Activated CD4-positive, alpha-beta T cell treated with anti-CD3 and anti-CD28 coated beads, Interleukin-2, Interleukin-4, amounts not matched to agents 100 ng/mL and 50 ng/mL, durations not matched to agents 16 hours and 8 hours (primary cell): ENCODE measurements at places on chromosomes 5 and 9.

GRCh38 chr9:93037476-93037971 is 21.0 kb upstream of the SUSD3 start:
- no peak for DNase-seq

DNA sequence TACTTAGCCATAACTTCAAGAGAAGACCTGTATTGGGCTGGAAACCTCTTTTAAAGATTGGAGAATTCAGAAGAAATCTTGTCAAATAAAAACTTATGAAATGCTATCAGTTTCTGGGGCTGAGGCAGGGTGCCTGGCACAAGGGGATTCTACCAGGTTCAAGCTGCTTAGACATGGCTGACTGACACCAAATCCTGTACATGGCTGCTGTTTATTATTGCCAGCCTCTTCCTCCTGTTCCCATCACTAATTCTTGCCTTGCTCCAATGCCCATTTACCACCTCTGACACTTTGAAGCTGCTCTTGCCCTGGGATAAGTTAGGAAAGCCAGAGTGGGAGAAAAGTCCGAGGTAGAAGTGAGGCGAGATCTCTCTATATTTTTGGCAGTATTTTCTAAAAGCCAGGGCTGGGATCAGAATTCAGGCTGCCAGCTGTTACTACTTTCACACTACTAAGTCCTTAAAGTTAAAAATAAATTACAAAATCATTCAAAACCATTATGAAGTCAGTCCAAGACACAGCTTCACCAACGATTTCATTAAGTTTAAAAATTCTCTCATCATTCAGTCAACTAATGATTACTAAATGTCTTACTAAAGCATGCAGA is 66.3 kb upstream of the TNFAIP8 start:
- no peak for DNase-seq

DNA sequence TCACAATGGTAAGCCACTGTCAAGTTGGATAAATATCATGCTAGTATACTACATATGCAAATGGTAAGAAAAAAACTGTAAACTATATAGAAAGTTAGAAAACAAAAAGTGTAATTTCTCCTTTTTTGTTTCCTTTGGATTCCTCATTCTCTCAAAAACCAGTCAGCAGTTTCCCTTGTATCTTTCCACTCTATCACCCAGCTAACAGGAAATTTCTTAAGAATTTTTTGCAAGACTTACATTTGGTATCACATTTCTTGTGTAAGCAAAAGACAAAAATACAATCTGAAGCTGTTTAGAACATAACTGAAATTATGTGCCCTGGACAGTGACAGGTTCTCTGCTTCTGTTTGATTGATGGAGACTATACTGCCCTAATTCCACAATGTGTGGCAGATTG is 25.2 kb upstream of the MSH3 start:
- no peak for DNase-seq

DNA sequence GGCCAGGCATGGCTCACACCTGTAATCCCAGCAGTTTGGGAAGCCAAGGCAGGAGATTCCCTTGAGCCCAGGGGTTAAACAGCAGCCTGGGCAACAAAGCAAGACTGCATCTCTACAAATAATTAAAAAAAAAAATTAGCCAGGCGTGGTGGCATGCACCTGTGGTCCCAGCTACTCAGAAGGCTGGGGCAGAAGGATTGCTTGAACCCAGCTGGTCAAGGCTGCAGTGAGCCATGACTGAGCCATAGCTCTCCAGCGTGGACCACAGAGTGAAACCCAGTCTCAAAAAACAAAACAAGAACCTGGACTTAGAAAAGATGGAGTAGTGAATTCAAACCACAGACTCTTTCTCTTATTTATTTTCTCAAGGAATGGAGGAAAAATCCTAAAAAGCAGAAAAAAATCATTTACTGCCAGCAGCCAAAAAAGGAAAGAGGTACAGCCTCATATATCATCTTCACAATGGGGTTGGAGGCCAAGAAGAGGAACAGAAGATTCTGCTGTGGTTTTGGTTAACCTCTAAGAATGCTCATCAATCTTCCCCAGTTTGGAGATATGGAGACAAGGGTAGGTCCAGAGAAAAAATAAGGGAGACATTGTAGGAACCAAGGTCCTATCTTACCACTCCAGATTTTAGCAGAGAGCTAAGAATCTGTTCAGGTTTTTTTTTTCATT is 40.0 kb upstream of the MYO10 start:
- DNase-seq, result no peak

DNA sequence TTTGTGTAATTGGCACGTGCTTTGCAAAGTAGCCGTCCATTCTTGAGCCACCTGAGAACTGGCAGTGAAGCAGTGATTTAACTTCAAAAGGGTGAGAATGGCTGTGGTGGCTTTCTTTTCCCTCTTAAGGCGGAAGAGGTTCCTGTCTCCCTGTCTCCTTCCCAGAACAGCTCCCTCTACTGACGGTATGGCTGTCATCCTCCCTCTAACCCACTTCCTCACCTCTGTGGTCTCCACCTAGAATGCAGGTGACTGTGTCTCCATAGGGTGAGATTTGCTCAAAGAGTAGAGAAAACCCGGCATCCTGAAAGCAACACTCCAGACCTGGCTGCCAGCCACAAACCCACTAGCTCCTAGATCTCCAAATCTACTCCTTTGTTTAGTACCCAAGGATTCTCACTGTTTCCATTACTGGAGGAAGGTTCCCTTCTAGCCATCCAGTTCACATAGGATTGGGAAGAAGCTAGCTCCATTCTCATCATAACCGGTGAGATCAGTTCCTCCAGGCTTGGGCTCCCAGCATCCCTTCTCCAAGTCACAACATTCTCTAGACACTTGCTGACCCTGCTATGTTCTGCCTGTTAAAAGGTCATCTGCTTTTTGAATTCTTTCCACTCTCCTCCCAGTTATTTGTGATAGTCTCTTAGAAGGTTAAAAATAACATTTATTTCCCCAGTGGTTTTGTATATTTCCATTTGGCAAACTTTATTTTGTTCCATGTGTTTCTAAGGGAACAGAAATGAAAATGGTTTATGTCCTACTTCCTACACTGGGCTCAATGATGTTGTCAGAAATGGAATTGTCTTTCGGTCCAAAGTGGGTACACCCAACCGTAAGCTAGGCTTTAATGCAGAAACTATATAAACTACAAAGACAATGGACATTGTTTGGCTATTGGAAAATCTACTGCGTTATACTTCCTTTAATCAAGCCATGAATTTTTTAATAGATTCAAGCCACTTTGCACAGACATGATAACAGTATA is 269.4 kb downstream of the CWC27 start:
- DNase-seq, result no peak

- no peak for DNase-seq
Observed at GRCh38 chr9:121754655-121755436, 103.4 kb downstream of the DAB2IP start.

DNA sequence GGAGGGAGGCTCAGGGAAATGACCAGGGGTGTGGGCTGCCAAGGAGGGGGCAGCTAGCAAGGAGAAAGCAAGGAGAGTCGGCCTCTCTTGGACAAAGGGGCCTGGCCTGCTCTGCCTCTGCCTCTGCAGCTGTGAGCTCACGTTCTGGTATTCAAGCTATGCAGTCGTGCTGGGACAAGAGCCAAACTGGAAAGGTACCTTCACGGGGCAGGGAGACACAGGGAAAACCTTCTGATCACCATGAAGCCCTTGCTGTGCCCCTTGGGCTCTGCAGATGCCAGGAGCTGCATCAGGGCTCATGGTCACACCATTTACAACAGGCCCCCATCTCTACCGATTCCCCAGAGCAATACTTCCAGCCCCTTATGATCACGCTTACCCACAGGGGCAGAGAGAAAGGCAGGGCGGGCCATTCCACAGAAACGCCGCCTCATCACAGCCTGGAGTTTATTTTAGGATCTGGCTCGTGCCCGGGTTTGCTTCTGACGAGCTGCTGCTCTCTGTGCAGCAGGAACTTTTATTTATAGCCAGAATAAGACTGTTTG is 63.2 kb downstream of the PRRT1B start:
- DNase-seq, result no peak

DNA sequence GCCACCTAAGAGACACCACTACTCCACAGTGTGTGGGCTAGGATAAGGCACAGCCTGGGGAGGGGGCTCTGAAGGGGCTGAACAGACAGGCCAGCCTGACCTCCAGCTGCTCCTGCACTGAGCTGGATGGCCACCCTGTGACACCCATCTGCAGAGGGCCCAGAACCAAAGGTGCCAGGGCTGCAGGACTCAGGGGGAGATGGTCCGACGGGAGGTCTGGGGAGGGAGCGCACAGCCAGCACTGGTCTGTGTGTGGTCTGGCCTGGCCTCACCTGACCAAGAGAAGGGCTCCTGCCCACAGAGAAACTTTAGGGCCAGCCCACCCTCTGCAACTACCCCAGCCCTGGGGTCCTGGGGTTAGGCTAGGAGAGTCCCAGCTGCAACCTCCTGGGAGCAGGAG is 789 bp downstream of the LTC4S start:
- DNase-seq, result no peak

DNA sequence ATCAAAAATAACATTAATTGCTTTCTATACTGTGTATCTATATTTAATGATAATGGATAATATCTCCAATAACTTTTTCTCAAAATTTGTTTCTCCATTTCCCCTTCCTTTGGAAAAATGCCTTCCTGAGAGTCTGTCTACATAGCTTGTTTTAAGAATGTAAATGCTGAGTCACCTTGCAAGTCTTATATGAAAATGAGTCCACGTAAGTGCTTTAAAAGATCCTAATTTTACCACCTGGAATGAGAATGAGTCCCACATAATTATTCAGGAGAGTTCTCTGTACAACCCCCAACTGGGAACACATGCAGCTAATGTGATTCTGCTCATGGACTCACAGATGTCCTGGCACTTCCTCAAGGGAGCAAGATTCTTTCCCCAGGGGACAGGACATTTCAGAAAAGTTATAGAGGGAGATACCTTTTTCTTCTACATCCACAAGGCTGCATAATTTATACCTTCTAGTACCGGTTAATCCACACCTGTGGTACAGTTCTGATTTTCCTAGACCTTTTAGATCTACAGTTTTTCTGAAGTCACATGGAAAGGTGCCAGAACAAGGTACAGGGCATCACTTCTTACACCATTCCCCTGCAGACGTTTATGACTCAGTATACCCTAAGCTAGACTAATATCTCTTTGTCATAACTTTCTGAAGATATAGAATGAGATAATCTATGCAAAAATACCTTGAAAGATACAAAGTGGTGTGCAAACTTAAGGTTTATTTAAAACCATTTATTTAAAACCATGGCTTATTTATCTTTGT is 314.1 kb downstream of the CETN3 start:
- DNase-seq, result no peak

DNA sequence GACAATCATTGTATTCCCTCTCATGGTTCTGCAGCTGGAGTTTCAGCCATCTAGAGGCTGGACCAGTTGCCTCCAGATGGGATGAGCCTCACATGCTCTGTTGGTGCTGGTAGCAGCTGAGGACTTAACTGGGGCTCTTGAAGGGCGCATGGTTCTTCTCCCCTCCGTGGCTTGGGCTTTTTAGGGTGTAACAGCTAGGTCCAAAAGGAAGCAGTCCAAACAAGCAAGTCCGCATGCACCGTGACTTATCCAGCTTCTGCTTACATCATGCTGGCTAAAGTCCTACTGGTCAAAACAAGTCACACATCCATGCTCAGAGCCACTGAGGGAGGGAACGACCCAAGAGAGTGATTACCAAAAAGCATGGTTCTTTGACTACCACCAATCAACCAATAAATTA is 31.6 kb upstream of the SH3RF2 start:
- DNase-seq, result no peak

GRCh38 chr9:114423181-114423580 is 35.4 kb upstream of the AKNA start:
- DNase-seq, result no peak

DNA sequence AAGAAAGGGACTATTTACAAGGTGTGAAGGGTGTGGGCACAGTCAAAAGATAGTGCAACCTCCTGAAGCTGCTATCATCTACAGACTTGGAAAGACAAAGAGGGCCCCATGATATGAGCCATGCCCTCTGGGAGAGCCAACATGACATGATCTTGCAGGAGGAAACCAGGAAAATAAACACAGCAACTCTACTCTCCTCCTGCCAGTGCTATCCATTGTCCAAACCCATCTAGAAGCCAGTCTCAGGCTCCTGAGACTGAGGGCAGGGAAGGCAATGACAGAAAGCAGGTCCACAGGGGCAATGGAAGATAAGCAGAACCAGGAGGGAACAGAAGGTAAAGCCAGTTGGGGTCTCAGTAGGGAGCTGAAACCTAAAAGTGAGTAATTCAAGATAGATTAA is 37.1 kb downstream of the PLPP1 start:
- DNase-seq, result no peak

DNA sequence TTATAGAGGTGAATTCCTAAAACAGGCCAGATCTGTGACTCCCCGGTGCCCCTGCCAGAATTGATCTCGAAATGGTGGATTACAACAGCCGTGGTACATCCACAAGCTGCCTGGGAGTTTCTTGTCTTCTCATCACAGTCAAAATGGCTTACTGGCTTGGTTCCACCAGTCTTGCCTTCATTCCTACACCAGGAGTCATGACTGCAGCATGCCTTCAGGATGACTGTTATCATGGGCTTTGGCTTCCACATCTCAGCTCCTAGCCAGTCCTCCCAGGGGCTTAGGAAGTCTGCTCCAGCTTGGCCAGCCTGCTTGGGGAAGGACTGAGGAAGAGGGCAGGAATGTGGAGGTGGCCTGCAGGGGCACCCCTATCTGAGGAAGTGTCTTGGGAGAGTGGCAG is 132.9 kb upstream of the NR3C1 start:
- no peak for DNase-seq

GRCh38 chr5:142175461-142176142 is 67.0 kb downstream of the NDFIP1 start:
- DNase-seq, result no peak

- DNase-seq, result no peak
Observed at GRCh38 chr9:2601785-2602378, 19.7 kb upstream of the VLDLR start.

DNA sequence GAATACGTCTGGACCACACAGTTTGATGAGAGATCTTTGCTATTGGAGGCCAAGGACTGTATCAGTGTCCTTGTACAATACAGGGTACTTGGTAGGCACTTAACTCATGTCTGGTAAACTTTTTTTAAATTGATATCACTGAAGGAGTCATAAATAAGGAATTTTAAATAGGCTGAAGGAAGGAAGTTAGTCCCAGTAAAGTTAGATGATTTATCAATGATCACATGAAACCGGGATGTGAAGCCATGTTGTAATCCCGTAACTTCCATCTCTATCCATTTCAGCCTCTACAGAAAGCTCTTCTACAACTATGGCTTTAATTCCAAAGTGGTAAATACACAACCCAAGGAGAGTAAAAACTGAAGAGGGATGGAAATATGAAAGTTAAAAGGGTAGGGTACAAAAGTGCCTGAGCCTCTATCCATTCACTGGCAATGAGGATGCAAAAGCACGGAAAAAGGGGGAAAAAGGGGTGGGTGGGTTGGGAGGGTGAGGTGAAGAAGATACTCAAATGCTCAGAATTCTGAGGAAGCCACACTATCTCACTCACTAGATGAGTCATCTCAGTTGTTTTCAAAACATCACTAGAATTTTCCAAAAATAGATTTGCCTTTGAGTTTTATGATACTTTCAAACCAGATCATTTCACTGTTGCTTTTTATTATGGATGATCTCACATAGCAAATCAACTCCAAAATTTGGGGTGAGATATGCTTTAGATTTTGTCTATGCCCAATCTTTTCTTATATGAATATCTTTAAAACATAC is 1053.5 kb downstream of the NR2F1-AS1 start:
- DNase-seq, result no peak

GRCh38 chr5:16721151-16722096 is 104.6 kb upstream of the RETREG1 start:
- DNase-seq, result no peak

GRCh38 chr5:139177809-139178588 is 20.2 kb downstream of the SIL1 start:
- DNase-seq, result no peak

GRCh38 chr5:138338411-138339090 is 485 bp downstream of the FAM53C start:
- DNase-seq, result no peak
